ENCODE measurements at places on chromosomes 2 and 18.

DNA sequence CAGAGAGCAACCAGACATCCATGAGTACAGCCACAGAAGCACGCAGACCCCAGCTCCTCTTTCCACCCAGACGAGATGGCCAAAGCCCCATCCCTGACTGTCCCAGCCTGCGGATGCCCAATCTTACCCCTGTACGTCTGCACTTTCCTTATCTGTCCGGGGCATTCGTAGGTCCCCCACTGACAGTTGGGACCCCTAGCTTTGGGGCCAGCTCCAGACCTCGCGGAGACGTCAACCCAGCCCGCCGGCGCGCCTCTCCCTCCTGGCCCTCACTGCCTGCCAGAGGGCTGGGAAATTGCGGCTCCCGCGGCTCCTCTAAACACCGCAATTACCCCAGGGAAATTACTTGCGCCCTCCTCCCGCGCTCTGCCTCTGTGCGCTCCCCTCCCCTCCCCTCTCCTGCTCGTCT is 2.3 kb downstream of the ECEL1 start:
- DNase-seq = no peak

DNA sequence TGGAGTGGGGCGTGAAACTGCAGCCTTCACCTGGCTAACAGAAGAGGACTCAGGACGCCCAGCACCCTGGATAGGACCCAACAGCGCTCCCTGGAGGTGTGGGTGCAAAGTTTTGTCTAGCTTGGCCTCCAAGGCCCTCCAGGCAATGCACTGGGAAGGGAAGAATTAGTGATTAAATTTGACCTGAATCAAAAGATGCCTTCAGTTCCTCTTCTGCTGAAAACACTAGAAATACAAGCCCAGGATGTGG is 779 bp upstream of the TRIB2 start:
- peak; percentile 82 for DNase-seq

GRCh38 chr2:146879882-146880281 is 964.9 kb upstream of the ACVR2A start:
- DNase-seq = no peak

GRCh38 chr18:35508030-35508429 is 10.3 kb upstream of the INO80C start:
- DNase-seq = no peak

DNA sequence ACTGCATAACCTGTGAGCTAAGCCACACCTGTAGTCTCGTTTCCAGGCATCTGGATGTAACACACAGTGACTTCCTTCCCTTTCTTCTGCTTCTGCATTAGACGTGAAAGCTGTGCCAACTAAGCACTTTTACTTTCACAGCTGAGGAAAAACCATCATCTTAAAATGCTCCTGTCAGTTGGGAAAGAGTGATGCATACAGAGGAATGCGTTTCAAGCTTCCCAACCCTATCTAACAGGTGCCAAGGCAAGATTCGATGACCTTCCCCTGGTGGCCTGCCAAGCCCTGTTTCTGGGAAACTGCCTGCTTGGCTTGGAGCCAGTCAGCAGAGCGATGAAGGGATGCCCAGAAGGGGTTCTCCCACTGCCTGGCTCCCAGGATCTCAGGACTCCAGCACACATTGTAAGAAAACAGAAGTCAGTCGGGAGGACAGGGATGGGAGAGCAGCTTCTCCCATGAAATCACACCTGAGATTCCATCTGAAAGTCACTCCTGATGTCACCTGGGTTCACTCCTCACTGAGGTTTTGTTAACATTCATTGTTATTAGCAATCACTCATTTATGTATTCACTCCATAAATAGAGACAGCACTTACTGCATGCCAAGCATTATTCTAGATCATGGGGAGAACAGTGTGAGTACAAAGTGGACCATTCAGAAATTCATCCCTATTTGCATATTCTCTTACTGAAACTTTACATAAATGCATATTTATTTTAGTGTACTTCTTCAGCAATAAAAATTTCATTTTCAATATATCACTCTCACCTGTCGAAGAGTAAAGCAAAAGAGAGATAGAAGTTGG is 64.1 kb downstream of the DTNA start:
- no peak for DNase-seq

- no peak for DNase-seq
These were observed 743.8 kb downstream of the DSC3 start for GRCh38 chr18:30298769-30299168.

Measured in CD4-positive, alpha-beta T cell treated with Interleukin-15 for 1 hour (primary cell).